ENCODE measurements at places on chromosomes 1 and 21.

DNA sequence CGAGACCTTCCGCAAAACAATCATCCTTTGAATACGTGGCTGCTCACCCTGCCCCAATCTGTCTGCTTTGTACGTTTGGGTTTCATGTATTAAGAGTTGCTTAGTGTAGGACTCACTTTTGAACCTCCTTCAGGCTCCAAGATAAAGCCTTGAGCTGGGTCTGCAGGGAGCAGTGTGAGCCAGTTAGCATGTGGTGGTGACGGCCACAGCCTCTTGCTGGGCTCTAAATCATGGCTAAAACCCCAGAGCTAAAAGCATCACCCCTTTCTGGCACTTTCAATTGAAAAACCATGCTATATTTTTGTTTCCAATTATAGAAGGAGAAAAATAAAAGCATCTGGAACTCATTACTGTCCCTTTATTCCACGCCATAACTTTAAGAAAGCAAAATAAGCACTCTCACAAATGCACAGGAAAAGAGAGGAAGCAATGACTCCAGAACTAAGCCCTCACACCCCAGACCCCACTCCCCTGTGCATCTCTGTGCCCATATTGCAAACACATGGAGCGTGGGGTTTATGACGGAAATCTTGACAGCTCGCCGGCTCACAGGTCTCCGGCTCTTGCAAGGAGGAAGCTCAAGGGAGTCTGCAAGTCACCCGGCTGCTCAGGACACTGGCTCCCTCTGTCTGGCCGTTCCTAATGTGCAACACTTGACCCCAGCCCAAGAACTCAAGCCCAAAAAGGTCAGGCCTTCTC is 135.5 kb downstream of the MIS18A start:
- no peak for DNase-seq

DNA sequence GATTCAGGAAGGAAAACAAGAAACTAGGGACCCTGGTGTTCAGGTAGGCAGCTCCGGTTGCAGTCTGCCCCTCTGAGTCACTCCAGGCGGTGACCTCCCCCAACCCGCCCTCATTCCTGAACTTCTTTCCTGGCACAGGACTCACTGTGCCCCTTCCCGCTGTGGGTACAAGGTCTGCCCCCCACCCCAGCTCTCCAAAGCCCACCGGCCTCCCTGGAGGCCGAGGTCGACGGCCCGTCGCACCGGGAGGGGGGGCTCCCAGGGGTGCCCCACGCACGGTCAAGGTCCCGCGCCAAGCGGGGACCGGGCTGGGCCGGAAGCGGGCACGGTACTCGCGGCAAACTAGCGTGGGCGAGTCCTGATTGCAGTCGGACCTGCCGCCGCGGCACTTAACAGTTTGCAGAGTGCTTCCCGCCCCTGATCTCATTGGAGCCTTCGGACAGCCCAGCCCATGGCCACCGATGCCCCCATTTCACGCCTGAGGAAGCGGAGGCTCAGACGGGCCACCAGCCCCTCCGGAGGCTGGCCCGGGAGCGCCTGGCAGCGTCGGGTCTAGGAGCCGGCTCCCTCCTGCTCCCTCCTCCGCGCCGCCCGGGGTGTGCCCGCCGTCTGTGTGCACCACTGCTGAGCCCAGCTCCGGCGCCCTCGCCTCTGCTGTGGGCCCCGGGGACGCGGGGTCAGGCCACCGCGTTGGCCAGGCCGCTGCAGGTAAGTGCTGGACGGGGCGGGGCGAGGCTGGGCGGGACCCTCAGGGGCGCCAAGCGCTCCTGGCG is at the start of gene GJB3:
TSS of gene GJB3 (plus strand) at position 144 of the 773 bp plus-strand sequence. CDS start 3,549 bp downstream, outside the sequence.
- DNase-seq: no peak

DNA sequence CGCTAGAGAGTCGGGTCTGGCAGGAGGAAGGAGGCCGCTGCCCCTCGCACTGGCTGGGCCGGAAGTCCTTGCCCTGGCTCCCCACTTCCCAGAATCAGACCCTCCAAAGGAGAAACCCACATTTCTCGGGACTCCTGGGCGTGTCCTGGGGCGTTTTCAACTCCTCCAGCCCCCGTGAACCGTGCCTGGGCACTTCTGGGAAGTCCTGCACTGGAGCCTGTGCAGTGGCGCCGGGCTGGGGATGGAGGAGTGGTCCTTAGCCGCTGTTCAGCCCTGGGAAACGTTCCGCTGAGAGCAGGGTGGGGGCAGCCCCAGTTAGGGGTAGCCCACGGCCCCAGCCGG is 3.0 kb downstream of the IGSF21 start:
- no peak for DNase-seq

- DNase-seq: no peak
Measured at GRCh38 chr21:28790335-28790734, 202.3 kb downstream of the LTN1 start.

DNA sequence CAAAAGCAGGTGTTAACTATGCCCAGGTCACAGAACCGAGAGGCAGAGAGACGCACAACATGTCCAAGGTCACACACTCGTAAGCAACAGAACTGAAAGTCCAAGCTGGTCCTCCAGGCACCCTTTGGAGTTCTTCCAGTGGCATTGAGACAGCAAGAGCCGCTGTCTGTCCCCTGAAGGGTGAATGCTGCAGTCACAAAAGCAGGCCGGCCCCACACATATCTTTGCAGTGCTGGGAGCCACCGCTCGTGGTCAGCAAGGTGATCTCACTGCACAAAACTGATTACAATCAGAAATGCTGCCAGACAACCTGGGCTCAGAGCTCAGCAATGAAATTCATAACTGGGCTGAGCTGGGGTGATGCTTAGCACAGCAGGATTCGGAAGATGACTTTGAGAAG is 47.4 kb upstream of the RAB4A start:
- DNase-seq: no peak

- DNase-seq: no peak
Measured at GRCh38 chr1:147109041-147109440, 63.2 kb downstream of the PRKAB2 start.

- no peak for DNase-seq
Measured at GRCh38 chr1:36855699-36856494, 178.4 kb downstream of the GRIK3 start.

- DNase-seq: no peak
Measured at GRCh38 chr1:230563591-230563990, 78.7 kb upstream of the COG2 start.

- no peak for DNase-seq
Measured at GRCh38 chr1:84995484-84996334, 1.2 kb downstream of the MCOLN2 start.

GRCh38 chr1:185632659-185633423 is 101.3 kb upstream of the HMCN1 start:
- no peak for DNase-seq

GRCh38 chr1:246785494-246786111 is 61.4 kb downstream of the SCCPDH start:
- DNase-seq: no peak

DNA sequence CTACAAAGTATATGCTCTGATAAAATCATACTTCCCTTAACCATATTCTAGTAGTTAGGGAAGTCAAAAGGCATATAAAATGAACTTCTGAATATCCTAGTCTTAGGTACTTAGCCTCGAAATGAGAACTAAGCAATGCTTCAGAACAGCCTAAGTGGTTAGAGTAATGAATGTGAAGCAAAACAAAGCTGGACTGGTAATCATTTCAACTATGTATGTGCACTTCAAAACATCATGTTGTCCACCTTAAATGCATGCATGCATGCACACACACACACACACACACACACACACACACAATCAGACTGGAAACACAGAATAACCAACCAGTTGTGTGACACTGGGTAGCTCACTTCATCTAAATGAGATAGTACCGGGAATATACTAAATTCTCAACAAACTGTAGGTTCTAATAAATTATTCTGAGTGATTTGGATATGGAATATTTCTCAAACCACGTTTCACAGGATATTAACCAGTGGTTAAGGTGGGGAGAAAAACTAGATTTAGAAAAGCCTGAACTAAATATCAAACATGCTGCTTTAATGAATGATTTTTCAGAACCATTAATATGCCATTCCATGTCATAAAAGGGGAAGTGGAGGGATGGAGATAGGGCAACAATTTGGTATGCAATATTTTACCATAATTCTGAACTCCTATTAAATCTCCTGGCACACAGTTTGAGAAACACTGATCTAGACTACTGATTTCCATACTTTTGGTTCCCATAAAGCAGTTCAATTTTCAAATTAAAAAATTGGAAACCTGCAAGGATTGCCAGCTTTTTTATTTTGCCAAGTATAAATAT is 19.5 kb downstream of the RNF115 start:
- DNase-seq: no peak

DNA sequence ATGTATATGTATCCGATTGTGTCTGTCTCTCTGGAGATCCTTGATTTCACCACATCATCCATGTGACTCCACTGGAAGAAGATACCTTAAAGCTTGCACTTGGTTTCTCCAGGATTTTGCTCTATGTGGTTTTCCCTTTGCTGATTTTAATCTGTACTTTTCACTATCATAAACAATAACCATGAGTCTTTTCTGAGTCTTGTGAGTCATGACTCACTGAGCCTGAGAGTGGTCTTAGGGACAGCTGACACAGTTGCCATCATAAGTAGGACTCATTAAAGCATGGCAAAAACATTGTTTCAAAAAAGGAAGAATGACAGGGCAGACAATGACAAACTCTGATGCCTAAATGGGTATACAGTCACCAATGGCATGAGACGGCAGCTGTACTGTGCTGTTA is 226.2 kb downstream of the AKT3 start:
- no peak for DNase-seq

DNA sequence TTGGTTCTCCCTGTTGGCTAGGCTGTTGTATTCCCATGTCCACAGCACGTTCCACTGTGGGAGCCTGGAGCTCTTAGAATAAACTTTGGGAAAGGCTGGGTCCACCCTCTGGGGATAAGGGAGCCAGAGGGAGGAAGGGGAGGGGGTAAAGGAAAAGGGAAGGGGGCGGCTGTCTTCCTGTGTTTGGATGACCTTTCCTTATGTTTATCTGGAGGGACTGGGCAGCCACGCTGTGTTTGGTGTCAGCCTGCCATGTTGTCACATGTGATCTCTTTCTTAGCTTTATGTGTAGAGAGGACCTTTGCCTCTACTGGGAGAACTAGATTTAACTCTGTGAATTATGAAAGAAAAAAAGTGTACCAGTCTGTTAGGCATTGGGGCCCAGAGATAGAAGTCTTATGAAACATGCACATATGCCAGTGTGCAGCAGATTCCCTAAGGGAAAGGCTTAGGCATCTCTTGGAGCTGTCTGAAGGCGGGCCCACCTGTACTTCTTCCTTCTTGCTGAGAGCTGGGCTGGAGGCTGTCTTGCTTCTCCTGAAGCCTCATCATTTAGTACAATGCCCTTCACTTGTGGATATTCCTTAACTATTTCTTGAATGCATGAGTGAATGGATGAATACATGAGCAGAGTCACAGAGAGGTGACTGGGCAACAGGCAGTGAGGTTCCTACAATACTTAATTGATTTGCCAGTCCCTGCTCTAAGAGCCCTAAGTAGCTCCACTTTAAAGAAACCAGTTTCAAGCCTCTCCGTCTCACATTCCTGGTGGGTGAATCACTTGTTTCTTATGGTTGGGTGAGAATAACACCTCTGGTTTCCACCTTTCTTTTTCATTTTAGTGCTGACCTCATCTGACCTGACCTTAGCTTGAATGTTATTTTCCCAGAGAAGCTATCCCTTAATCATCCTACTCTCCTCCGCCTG is 62.5 kb upstream of the ARHGAP29 start:
- no peak for DNase-seq

DNA sequence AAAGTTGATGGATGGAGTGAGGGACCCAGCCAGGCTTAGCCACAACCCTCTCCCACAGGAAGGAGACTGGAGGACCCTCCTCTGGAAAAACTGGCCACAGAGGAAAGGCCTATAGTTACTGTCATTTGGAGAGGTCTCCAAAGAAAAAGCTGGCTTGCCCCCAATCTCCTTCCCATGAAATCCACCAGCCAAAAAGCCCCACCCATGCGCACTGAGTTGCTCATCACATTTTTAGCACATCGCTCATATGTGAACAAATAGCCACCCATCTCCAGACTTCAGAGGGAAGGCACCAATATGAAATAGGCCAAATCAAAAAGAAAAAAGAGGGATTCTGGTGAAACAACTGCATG is 36.9 kb upstream of the QSOX1 start:
- DNase-seq: no peak
